ENCODE measurements at places on chromosomes 13 and 19.

DNA sequence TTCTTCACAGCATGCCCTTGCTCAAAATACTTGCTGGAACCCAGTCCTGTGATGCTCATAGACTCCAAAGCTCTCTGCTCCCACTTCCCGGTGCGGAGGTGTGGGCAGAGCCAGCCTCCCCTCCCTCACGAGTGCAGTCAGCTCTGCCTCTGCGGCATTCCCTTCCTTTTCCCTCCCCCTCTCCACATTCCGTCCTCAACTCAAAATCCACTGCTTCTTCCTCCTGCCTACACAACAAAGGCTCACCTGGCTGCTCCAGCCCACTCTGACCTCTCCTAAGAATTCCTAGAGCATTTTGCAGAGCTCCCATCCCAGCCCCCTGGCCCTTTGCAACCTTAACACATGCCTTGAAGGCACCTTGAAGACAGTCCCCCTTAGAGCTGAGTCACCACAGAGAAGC is 527.9 kb downstream of the MYO16 start:
- no peak for DNase-seq

- DNase-seq: no peak
These were observed 1264.6 kb downstream of the PCDH9 start for GRCh38 chr13:65965501-65965900.

DNA sequence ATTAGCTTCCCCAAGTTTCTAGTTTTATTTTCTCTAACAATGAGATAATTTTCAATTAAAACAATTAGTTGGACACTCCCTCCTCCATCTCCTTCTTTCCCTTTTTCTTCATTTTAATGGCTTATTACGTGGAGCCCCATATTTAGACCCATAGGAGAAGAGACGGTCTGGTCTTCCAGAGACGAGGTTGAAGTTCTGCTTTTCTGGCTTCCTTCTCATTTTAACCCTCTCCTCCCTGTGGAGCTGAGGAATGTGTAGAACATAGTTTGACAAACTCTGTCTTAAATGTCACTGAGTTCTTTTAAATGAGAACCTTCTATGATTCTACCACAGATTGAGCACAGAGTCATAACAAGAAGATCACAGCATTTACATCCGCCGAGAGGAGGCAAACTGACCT is 86.8 kb downstream of the EDNRB start:
- no peak for DNase-seq

DNA sequence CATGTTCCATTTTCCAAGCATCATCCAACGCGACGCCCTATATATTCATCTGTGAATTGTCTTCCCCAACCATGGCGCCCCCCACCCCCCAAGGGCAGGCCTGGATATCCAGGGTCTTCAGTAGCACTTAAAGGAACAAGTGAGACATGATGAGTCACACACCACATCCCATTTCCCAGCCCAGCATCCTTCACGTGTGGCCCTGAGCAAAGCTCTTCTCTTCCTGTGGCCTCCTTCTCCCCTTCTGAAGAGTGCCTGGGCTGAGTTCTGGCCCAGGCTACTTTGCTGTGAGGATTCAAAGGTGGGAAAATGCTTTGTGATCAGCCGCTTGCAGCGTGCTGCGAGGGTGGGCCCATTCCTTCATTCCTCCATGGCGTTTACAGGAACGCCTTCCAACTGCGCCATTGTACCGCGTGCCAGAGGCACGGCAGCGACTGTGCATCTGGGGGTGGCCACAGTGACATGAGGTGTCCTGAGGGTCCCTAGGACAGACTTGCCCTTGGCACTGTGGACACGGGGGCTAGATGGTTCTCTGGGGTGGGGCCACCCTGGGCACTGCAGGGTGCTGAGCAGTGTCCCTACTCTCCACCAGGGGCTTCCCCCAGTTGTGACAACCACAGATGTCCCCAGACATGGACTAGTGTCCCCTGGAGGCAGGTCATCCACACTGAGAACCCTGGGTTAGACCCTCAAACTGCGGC is 11.7 kb downstream of the PLIN4 start:
- DNase-seq: no peak

GRCh38 chr13:53513226-53513625 is 484.6 kb downstream of the OLFM4 start:
- DNase-seq: no peak

DNA sequence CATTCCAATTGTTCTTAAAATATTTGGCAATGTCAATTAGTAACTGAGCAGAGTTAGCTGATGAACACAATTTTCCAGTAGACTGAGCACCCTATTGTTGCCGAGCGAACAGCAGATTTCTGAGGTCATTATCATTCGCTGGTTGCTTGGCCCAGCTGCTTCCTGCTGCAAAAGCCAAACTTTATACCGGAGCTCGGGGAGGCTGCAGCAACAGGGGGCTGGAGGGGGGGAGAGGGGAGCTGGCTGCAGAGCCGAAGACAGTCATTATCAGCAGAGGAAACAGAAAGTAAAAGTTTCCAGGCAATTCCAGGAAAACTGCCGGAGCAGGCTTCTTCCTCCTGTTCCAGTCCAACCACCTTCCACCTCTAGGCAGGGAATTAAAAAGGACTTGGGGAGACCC is 77.9 kb downstream of the ZNF536 start:
- no peak for DNase-seq

- no peak for DNase-seq
These were observed 202.9 kb downstream of the SUCLA2 start for GRCh38 chr13:47798194-47798593.

DNA sequence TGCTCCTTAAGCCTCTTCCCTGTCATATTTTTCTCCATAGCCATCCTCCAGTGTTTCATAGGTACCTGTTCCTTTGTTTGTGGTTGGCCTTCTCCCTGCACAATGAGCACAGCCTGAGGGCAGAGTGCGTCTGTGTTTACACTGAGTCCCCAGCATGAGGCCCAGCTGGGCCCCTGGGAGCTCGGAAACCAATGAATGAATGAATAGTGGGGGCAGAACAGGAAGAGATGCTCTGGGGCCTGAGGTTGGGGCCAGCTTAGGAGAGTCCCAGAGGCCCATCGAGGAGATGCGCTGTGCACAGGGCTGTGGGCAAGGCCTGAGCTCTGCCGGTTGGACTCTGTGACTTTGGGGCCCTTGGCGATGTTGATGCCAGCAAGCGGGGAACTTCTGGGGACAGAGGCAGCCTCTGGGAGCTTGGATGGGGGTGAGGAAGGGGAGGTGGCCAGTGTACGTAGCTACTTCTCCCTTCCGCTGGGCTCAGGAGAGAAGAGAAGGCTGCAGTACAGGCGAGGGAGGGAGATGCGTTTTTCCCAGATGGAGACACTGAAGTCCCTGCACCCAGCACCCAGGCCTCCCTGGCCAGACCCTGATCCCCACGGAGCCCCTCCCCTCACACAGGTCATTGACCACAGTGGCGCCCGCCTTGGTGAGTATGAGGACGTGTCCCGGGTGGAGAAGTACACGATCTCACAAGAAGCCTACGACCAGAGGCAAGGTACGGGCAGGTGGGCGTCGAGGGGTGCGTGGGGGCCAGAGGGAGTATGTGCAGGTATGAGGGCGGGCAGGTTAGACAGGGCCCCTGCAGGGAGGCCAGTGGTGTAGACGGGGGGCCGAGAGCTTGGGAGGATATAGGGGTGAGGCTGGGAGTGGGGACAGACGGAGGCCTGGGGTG is 5.1 kb downstream of the TBCB start:
- no peak for DNase-seq

GRCh38 chr19:51108805-51109146 is 567 bp upstream of the CTU1 start:
- DNase-seq: no peak

DNA sequence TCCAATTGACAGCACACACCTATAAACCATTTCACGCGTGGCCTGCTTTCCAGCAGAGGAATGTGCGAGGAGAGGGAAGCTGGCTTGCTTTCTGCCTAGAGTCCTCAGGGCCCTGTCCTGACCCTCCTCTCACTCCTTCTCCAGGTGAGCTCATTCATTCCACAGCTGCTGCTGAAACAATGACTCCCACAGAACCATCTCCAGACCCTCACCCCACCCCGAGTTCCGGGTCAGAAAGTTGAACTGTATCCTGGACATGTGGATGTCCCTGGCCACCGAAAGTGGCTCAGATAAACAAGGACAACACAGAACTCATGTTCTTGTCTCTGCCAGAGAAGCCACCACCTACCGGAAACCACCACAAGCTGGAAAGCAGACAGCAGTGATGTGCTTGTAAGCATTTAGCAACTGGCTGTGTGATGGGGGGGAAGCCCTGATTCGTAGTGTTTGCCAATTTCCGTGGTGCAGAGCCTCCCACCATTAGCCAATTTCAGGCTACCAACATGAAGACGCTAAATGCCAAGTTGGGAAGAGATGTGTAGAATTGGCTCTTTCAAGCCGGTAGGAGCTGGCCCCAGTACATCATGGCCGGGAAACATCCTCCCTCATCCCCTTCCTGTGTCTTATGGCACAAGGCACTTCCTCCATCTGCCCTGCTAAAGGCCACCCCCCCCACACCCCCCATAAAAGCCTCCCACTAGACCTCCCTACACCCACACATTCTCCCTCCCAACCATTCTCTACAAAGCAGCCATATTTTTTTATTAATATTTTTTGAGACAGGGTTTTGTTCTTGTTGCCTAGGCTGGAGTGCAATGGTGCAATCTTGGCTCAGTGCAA is 5.0 kb downstream of the SYCE2 start:
- peak; percentile 97 for DNase-seq

DNA sequence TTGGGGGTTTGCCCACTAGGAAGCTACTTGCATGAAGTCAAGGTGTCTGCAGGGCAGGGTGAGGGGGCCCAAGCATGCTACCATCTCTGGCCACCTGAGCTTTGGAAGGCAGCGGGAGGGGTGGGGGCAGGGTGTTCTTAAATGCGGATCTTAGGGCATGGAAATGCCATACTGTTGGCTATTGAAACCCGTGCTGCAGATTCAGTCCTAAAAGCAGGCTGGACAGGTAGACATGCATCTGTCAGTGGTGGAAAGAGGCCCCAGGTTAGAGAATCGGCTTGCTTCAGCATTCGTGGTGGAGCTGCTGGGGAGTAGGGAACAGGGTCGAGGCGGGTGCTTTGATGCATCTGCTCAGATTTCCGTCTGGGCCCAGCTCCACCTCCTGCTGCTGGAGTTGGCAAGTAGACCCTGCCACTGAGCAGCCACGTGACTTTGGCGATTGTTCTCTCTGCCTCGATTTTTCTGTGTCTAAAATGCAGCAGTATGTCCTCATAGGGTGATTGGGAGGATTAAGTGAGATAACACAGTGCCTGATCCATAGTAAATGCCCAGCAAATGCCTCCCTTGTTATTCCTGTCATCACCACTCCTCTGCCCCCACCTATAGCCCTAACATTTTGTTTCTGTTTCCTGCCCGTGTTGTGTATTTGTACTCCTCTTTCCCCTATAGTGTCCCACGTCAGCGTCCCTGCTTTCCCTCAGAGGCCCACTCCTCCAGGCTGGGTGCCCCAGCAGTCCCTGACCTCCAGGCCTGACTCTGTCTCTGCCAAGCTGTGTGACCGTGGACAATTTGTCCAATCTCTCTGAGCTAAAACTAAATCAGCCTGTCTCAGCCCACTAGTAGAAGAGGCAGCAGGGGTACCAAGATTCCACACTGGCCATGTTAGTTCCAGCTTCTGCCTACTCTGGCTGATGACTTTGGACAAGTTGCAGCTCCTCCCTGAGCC is 5.8 kb downstream of the PPP1R37 start:
- no peak for DNase-seq

DNA sequence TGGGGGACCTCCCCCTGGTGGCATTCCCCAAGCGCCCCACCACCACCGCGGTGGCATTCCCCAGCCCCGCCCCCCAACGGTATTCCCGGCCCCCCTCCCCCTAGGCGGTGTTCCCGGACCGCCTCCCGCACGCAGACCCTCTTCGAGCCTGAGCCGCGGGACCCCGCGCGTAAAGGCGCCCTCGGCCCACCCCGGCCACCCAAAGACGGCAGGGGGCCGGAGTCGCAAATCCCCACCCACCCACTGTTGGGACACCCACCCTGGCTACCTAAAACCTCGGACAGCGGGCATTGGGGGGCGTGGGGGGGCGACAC is 22.4 kb downstream of the OLFM2 start:
- DNase-seq: no peak

- no peak for DNase-seq
These were observed 50.2 kb downstream of the PEPD start for GRCh38 chr19:33471111-33471996.

Data from GF-D8 (cell line).